ENCODE measurements at places on chromosomes 3 and 15.

DNA sequence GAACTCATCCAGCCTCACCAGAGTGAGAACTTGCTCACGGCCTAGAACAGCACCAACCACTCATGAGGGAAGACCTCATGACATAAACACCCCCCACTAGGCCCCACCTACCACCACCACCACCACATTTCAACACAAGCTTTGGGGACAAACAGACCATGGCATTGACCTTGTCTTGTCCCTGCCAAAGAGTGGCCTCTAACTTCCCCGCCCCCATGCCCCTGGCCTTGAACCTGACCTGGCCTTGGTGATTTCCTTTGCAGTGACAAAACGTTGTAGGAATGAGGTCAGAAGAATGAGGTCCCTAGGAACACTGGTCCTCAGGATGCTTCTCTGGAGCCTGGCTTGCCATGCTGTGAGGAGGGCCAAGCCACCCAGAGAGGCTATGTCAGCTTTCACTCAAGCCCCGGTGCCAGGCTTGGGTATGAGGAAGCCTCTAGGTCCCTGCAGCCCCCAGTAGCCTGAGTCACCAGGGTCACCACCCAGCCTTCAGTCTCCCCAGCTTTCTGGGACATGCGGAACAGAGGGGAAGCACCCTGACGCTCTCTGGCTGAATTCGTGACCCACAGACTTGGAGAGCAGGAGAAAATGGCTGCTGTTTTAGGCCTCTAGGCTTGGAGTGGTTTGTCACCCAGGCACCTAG is 57.9 kb downstream of the TPRA1 start:
- no peak for DNase-seq

DNA sequence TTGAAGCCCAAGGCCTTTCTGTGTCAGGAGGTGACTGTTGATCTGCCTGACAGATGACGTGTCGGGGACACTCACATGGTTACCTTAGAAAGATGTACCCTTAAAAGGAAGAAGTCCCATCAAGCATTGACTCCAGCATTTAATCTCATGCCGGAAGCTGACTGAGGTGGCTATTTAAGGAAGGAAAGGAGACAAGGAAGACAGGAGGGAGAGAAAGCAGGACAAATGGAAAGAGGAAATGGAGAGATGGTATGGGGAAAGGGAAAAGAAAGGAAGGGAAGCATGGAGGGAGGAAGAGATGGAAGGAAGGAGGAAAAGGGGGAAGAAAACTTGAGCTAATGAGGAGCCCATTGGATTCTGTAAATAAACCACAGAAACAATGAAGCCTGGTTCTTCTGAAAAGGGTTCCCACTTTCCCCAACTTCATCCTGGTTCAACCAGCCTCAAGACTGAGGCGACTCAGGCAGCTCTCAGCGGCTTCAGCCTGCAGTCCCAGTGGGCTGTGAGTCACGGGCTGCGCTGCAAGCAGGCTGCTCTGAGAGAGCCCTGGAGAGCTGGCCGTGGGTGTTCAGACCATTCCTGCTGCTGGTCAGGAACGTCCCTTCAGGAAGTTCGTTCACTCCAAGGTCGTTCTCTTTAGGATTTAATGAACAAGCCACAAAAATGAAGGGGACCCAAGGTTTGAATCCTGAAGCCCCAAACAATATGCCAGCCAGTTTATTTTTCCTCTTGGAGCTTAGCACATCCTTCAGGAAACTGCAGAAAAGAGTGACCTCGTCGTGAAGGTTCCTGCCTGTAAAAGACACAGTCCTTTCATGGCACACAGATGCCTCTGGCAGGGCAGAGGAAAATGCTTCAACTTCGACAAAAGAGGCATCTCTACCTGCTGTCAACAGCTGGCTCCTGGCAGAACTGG is 69.6 kb upstream of the THBS1 start:
- no peak for DNase-seq

DNA sequence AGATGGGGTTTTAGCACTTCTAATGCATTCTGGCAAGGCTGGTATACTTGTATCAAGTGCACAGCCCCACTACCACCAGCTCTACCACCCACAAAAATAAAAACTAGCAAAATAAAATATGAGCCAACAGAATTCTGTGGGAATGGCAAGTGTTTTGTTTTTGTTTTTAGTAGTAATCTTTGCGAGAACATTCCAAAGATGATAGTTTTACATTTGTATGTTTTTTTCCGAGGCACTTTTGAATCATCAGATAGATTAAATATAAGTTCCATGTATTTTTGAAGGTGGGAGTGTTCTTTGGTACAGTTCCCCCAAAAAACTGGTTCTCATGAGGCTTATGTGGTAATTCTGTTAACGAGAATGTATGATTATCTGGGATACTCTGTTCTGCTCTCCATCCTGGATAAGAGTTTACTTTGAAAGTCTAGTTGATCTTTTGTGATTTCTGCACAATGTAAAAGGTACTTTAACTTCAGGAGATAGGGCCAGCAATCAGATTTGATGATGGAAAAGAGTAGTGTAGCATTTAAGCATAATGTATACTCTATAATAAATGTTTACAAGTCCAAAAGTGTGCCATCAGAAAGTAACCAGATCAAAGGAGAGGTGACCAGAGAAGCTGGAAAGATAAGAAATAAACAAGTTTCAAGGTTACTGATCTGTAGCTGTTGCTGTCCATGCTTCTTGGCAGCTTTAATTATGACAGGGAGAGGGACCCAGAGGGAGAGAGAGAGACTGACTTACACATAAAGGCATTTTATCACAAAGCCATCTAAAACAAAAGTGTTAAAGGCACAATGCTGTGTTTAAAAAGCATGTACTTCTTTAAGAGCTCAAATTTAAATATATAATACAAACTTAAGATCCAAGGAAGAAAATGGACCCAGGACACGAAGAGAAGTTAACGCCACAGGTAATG is 130.9 kb downstream of the PGPEP1L start:
- no peak for DNase-seq

DNA sequence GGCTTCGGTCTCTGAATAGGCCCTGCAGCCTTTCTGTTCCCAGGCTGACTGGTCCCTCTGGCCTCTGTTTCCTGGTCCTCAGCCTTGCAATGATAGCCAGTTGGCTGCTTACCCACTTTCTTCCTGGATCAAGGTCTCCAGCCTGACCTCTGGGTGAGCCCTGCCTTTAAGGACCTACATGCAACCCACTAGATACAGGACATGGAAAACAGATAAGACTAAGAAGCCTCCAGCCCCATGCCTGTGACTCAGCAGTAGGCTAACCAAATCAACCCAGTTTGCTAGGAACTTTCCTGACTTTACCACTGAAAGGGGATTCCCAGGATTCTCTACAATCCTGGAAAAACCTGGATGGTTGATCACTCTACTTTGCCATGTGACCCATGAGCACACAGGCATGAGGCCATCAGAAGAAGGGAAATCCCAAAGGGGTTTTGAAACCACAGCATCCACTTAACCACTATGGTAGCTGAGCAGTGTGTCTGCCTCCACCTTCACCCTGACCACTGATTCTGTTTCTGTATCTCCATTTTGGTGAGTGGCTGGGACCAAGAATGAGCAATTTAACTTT is 188.1 kb downstream of the CHST2 start:
- DNase-seq = no peak

DNA sequence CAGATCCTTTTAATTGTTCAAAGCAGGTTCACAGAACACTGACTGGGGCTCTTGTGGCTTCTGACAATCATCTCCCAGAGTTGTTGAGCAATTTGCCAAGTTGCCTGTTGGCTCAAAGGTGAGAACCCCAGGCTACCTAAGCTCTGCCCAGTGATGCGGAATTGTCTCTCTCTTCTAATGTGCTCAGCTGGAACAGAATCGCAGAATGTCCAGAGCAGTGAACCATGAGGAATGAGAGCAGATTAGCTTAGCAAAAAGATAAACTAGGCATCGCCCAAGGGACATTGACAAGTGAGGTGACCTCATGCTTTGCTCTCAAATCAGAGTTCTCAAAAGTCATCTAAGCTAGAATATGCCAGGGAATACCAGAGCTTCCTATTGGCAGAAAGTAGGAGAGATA is 148.1 kb downstream of the WDR76 start:
- DNase-seq = no peak
